Liver (tissue), 10 donors: ENCODE measurements at places on chromosomes 1 and 21.

GRCh38 chr1:97042551-97042950 lies 321.0 kb downstream of the PTBP2 start:
- no peak for DNase-seq
- H3K4me1 ChIP-seq, result no peaks in the 10 kb centered on the region
- no peaks in the 10 kb centered on the region for H3K27me3 ChIP-seq
- no peak overlapping the region for H3K4me3 ChIP-seq
- no peak overlapping the region for H3K27ac ChIP-seq

DNA sequence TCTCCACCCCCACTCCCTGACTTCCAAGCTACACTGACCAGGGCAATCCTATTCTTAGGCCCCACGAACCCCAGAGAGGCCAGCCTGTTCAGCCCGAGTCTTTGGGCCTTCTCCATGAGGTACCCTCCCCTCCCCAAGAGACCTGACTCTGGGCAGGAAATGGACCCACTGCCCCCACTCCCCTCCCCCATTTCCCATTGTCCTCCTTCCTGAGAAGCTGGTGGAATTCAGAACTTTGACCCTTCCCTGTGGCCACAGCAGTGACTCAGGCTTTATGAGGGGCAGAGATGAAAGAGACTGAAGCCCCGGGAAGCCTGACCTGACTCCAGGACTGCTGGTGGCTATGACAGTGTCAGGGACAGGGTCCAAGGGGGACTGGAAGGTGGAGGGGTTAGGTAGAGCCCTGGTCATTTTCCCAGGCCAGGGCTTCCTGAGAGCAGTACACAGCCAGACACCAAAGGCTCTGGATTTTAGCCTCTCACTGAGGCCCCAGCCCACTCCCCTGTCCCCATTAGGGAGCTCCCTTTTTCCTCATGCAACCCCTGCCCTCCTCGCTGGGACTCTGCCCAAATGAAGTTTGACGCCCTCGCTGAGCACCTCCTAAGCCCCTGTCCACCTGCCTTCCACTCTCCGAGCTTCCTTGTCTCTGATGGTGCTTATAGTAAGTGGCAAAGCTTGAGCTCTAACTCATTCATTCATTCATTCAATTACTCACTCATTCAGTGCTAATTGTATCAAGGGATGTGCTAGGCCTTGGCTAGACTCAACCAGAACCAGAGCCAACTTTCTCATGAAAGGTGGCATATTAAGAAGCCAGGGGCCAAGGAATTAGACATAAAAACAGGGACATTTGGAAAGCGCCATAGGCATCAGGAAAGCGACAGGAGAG lies 3.0 kb downstream of the CRYBG2 start:
- no peaks in the 10 kb centered on the region for H3K27me3 ChIP-seq
- no peak overlapping the region for H3K4me3 ChIP-seq
- peak; percentile 49 for DNase-seq
- H3K27ac ChIP-seq, result no peak overlapping the region

DNA sequence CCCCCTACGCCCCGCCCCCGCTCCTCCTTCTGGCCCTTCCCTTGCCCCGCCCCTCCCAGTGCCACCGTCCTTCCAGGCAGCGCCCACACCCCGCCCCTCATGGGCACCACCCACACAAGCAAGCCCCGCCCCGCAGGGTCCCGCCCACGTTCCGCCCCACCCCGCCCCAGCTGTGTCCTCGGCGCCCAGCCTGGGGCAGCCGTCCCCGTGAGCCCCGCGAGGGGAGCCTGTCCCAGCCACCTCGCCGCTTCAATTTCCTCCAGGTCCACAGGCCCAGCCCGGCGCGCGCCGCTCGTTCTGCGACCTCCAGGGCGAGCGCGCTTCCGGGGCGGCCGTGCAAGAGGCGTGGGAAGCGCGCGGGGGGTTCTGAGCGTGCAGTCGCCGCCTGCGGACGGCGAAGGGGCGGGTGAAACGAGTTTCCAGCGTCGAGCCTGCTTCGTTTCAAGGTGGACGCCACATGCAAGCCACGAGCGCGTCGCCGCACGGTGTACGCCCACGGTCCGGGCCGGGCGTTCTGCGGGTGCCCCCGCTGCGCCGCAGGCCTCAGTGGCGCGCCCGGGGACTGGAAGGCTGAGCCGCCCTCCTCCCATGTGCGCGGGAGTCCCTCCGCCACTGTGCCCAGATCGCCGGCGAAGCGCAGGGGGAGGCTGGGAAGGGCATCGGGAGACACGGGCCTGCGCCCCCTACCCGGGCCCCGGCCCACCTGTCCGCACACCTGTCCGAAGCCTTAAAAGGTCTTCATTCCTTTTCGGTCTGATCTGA lies 10.8 kb upstream of the FAAP20 start:
- peaks cover 50% of the 10 kb centered on the region for H3K4me1 ChIP-seq
- H3K27me3 ChIP-seq, result no peaks in the 10 kb centered on the region
- no peaks in the 10 kb centered on the region for H3K36me3 ChIP-seq
- H3K4me3 ChIP-seq, result no peak overlapping the region
- DNase-seq, result peak; percentile 99

- H3K4me1 ChIP-seq, result no peaks in the 10 kb centered on the region
- no peak overlapping the region for H3K27ac ChIP-seq
- no peak for DNase-seq
- H3K4me3 ChIP-seq, result no peak overlapping the region
- no peaks in the 10 kb centered on the region for H3K36me3 ChIP-seq
- no peaks in the 10 kb centered on the region for H3K27me3 ChIP-seq
Observed at GRCh38 chr1:53315456-53316423, 12.1 kb downstream of the LRP8 start.

GRCh38 chr1:210123383-210123782 lies 109.2 kb upstream of the SERTAD4 start:
- no peak overlapping the region for H3K27ac ChIP-seq
- H3K4me1 ChIP-seq, result no peaks in the 10 kb centered on the region
- H3K36me3 ChIP-seq, result no peaks in the 10 kb centered on the region

GRCh38 chr1:186927884-186928283 lies 99.1 kb downstream of the PLA2G4A start:
- no peaks in the 10 kb centered on the region for H3K36me3 ChIP-seq
- no peak for DNase-seq
- no peak overlapping the region for H3K4me3 ChIP-seq
- no peaks in the 10 kb centered on the region for H3K27me3 ChIP-seq
- no peak overlapping the region for H3K27ac ChIP-seq
- H3K4me1 ChIP-seq, result no peaks in the 10 kb centered on the region

- no peaks in the 10 kb centered on the region for H3K36me3 ChIP-seq
- no peaks in the 10 kb centered on the region for H3K4me1 ChIP-seq
- no peak for DNase-seq
- H3K27ac ChIP-seq, result no peak overlapping the region
- no peaks in the 10 kb centered on the region for H3K27me3 ChIP-seq
- H3K4me3 ChIP-seq, result no peak overlapping the region
Observed at GRCh38 chr1:188061881-188062280, 1233.1 kb downstream of the PLA2G4A start.

GRCh38 chr1:9269721-9270120 lies 23.0 kb upstream of the SPSB1 start:
- no peak overlapping the region for H3K27ac ChIP-seq
- H3K4me3 ChIP-seq, result no peak overlapping the region
- H3K27me3 ChIP-seq, result no peaks in the 10 kb centered on the region
- no peak for DNase-seq

- peak overlapping the region; percentile 82 for H3K4me3 ChIP-seq
- DNase-seq, result peak; percentile 64
- H3K27ac ChIP-seq, result peak overlapping the region; percentile 51
Observed at GRCh38 chr1:95233319-95233736, 682 bp upstream of the RWDD3 start.

GRCh38 chr1:22626237-22627157 lies 9.9 kb upstream of the C1QA start:
- H3K4me3 ChIP-seq, result no peak overlapping the region
- no peaks in the 10 kb centered on the region for H3K36me3 ChIP-seq
- no peak overlapping the region for H3K27ac ChIP-seq
- no peak for DNase-seq

DNA sequence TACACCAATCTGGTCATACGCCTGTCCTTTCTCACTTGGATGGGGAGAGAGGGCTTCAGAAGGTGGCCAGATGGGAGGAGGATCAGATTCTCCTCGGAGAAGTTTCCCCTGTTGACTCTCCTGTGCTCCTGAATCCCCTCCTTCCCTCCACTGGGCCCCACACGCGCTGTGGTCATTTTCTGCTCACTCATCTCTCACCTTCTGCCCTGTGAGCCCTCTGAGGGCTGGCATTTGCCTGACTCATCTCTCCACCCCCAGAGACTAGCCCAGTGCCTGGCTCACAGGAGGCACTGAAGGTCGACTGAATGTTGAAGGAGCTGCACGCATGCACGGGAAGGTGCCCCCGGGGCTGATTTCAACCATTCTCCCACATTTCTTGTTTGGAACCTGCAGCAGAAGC lies 14.2 kb downstream of the ABCA4 start:
- no peak overlapping the region for H3K27ac ChIP-seq
- no peak overlapping the region for H3K4me3 ChIP-seq
- H3K27me3 ChIP-seq, result no peaks in the 10 kb centered on the region

DNA sequence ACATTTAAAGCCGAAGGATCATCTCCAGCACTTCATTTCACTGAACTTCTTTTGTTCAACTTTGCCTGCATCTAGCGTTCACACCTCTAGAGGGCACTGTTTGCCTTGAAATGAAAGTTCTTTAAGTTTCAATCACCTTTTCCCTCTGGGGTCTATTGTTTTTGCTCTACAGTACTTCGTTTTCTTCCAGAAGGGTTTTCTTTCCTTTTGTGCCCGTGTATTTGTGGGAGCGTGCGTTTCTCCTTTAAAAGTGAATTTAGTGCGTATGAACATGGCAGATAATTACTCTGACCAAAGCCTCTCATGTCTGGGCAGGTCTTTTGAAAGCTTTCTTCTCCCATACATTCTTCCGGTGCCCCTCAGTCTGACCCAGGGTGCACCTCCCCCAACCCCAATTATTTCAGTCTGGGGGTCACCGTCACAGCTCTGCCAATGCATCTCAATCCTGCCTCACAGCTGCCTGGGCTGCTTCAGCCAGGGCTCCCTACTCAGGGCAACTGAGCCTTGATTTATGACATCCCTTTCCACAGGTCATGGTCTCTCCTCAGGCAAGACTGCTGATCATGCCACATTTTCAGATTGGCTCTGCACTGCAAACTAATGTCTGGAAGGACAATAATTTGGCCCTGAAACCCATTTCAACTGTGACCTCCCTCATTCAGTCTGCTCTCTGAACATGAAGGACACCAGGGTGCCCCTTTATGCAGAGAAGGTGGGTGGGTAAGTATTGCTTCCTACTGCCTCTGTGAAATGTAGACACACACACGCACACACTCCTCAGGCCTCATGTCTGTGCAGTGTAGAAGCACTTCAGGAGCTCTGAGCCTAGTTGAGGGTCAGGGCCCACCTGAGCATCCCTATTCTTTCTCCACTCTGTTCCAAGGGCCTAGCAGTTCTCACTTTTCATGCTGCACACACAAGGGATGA lies 88.6 kb downstream of the NUF2 start:
- H3K27ac ChIP-seq, result no peak overlapping the region
- H3K4me1 ChIP-seq, result no peaks in the 10 kb centered on the region
- peak; percentile 40 for DNase-seq
- H3K36me3 ChIP-seq, result no peaks in the 10 kb centered on the region
- peaks cover 3% of the 10 kb centered on the region for H3K27me3 ChIP-seq

DNA sequence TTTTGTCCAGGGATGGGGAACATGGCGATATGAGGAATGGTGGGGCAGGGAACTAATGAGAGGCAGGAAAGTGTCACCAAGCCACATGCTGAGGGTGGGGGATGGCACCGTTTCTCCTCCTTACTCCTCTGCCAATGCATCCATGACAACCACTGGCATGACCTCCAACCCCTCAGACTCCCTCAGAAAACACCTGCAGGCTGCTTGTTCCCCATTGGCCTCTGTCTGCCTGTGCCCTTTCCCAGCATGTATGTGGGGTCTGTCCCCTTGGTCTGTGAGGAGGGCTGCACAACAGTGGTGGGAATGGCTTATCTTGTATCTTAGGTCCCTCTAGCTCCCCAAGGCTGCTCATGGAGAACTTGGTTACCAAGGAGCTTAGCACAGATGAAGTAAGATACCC lies 137.2 kb upstream of the NGF start:
- DNase-seq, result no peak
- H3K36me3 ChIP-seq, result no peaks in the 10 kb centered on the region
- no peak overlapping the region for H3K27ac ChIP-seq
- no peaks in the 10 kb centered on the region for H3K4me1 ChIP-seq
- H3K27me3 ChIP-seq, result no peaks in the 10 kb centered on the region
- no peak overlapping the region for H3K4me3 ChIP-seq

DNA sequence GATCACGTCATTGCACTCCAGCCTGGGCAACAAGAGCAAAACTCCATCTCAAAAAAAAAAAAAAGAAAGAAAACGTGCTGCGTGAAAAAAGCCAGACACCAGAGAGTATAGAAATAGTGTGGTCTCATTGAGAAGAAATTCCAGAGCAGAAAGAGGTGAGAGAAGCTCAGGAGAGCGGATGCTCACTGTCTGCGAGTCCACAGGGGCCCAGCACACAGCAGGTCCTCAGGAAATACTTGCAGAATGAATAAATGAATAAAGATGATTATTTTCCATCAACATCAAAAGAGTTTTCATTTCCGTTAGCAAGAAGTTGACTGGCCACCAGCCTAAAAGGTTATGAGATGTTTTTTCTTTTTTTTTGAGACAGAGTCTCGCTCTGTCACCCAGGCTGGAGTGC lies 14.4 kb downstream of the CASP9 start:
- H3K36me3 ChIP-seq, result peaks cover 18% of the 10 kb centered on the region
- no peak overlapping the region for H3K4me3 ChIP-seq
- H3K4me1 ChIP-seq, result no peaks in the 10 kb centered on the region
- no peak overlapping the region for H3K27ac ChIP-seq
- no peak for DNase-seq

DNA sequence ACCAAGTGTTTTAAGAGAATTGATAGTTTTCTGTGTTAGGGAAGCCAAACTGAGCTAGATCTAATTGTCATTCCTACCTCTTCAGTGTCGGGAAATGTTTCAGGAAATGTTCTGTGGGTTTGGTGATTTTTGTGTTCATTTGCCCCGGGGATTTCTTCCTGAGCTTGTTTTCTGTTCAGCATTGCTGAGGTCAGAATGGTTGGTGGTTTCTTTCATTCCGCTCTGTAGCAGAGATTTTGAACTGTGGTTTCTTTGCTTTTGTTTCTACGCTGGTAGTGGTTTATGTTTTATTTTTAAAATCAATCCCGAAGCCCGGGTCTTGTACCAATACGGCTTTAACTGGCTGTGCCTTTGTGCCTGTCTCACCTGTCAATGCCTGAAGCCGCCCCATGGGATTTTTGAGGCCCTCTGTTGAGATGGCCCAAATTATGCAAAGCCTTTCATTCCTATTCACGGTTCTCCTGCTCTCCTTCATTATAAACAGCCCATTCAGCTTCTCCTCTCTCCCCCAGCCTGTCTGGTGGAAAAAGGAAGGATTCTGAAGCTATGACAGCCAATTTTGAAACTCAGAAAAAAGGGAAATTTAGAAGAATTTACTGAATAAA lies 417.2 kb upstream of the KAZN start:
- H3K36me3 ChIP-seq, result no peaks in the 10 kb centered on the region
- no peaks in the 10 kb centered on the region for H3K4me1 ChIP-seq
- no peak for DNase-seq
- no peak overlapping the region for H3K4me3 ChIP-seq
- H3K27me3 ChIP-seq, result no peaks in the 10 kb centered on the region

DNA sequence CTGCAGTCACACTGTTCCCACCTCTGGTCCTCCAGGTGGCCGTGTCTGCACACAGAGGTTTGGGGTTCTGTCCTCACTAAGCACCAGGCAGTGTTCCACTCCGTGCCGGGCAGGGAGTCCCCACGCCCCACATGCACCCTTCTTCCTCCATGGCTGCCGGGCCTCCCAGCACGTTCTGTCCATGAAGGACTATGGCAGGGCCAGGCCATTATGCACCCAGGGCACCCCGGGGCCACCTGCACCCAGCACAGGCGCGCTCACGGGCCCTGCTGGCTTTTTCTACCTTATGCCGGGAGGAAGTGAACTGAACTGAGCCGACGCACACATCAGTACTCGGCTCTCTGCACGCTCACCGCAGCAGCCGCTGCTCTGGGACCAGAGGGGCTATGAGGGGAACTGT lies 10.3 kb downstream of the PANK4 start:
- no peaks in the 10 kb centered on the region for H3K4me1 ChIP-seq
- H3K36me3 ChIP-seq, result peaks cover 89% of the 10 kb centered on the region
- H3K4me3 ChIP-seq, result no peak overlapping the region
- DNase-seq, result no peak
